Psoas muscle (tissue), 8 donors: ENCODE measurements at places on chromosomes 7 and 10.

DNA sequence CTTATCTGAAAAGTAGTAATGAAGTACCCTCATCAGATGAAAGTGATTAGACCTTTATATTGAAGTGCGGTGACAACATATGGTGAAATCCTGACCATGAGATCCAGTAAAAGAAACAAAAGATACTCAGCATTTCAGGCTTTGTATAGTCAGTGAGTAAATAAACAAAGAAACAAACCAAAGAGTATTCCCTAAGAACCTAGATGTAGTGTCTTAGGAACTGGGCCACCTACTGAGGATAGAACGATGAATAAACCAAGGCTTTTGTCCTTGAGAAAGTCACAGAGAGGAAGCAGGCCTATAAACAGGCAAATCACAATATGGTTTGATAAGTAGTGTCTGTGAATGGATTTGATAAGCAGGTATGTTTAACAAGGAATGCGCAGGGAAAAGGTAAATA lies 46.2 kb downstream of the ZNF277 start:
- DNase-seq = no peak

- DNase-seq = no peak
Measured at GRCh38 chr7:127383123-127383835, 9.2 kb downstream of the ZNF800 start.

- DNase-seq = no peak
Measured at GRCh38 chr7:132430861-132431822, 145.1 kb downstream of the PLXNA4 start.

- DNase-seq = no peak
Measured at GRCh38 chr7:122453432-122453831, 148.9 kb upstream of the FEZF1 start.

DNA sequence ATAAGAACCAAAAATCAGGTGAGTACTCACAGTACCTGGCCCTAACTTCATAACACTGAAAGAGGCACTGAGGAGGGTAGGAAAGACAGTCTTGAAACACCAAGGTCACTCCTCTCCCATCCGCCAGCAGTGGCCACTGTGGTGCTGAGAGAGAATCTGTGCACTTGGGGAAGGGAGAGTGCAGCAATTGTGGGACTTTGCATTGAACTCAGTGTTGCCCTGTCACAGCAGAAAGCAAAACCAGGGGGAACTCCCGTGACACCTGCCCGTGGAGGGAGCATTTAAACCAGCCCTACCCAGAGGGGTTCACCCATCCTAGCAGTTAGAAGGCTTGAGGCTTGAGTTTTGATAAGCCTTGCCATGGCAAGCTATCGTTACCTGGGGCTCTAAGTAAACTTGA lies 35.2 kb upstream of the MAP3K8 start:
- DNase-seq = no peak

GRCh38 chr10:74067373-74068352 lies 69.7 kb downstream of the VCL start:
- DNase-seq = no peak

DNA sequence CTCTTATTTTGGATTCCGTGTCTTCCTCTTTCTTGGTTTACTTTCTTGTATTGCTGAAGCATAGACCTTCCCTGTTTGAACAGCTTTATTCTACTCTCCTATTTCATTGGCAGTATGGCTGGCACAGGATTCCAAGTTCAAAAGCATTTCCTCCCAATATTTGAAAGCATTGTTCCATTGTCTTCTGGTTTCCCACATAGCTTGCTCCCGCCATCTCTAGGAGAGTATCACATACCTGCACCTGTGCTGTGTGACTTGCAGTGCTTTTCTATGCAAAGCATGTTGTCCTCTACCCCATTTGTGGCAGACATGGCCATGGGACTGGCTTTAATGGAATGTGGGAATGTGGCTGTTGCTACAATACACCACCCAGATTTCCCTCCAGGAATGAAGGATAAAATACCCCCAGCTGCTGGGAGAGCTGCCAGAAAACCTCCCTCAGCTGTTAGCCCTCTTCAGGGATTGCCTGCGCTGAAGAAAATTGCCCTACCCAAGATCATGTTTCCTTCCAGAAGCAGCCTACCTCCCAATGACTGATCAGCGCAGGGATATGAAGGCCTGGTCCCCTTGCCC lies 6.9 kb upstream of the MYOF start:
- DNase-seq = no peak
